DMS53 (cell line): ENCODE measurements at places on chromosomes 7 and 10.
A peak's percentile ranks its signal among the peaks of the same experiment; 100 is the strongest.

- no peak for DNase-seq
Observed at GRCh38 chr10:81248886-81249285, 626.1 kb upstream of the NRG3 start.

DNA sequence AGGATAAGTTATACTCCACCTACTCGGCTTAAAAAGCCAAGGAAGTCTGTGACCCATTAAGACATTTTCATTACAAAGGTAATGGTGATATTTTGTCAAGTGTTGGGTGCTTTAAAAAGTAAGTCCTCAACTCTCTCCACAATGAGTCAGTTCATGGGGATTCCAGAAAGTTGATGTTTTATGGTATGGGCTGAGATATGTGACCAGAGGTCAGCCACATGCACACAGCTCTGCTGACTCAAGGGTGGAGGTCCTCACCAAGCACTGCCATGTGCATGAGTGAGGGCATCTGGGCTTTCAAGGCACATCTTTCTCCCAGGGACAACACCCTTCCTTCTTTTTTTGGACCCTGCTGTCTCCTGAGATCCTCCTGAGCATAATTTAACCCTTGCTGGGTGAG is 292.9 kb downstream of the PTEN start:
- no peak for DNase-seq

- no peak for DNase-seq
Observed at GRCh38 chr7:32169228-32169627, 99.0 kb upstream of the PDE1C start.

DNA sequence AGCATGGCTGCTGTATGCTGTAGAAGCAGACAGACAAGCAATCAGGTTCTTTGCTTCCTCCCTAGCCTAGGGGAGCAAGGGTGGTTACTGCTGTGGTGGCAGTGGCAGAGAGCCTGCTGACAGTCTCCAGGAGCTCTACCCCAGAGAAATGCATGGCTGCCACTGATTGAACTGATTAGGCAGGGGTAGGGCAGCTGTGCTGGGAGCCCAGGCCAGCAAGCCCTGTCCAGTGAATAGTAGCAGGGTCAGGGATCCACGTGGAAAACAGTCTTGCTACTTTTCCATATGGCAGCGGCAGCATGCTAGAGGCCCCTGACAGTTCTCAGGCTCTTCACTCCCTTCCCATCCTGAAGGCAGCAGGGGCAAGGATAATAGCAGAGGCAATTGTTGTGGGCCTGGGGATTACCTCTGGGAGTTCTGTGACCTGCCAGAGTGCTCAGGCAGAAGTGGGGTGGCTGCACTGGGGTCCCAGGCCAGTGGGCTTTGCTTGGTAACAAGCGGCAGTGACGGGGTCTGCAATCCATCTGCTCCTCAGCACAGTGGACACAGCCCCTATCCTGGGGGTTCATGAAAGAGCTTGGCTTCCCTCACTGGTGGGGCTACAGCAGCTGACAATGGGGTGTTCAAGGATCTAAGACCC is 558.8 kb upstream of the GHITM start:
- no peak for DNase-seq

GRCh38 chr10:119663866-119664698 is 12.9 kb downstream of the BAG3 start:
- DNase-seq, result no peak

GRCh38 chr10:129766611-129767550 is 197.2 kb downstream of the EBF3 start:
- no peak for DNase-seq

GRCh38 chr7:3710531-3710930 is 409.5 kb downstream of the SDK1 start:
- no peak for DNase-seq

- no peak for DNase-seq
Observed at GRCh38 chr10:67770537-67770936, 67.5 kb downstream of the DNAJC12 start.

- DNase-seq, result no peak
Observed at GRCh38 chr7:55077561-55078410, 59.0 kb downstream of the EGFR start.

DNA sequence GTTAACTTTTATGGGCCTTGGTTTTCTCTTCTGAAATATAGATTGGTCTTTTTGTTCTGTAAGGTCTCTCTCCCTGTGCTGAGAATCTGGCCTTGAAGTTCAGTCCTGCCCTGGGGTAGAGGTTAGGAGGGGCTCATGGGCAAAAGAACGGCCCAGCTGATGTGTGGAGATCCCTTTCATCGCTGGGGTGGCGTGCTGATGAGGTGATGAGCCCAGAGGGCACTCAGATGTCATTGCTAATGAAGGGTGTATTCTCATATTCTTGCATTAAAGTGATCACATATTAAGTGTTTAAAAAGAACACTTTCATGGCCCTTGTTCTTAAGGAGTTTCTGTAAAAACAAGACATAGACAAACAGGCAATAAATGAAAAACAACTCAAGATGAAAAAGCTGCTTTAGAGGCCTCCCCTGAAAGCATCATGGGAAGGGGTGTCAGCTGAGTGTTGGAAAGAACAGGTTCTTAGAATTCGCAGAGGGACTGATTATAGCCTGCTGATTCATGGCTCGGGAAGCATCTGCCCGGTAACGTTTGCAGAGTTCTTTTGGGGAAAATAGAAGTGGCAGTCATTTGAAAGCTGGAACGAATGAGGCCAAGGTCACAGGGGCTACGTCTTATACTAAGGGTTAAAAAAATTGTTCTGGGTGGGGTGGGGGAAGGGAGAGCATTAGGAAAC is 72.5 kb upstream of the GPR158 start:
- no peak for DNase-seq

DNA sequence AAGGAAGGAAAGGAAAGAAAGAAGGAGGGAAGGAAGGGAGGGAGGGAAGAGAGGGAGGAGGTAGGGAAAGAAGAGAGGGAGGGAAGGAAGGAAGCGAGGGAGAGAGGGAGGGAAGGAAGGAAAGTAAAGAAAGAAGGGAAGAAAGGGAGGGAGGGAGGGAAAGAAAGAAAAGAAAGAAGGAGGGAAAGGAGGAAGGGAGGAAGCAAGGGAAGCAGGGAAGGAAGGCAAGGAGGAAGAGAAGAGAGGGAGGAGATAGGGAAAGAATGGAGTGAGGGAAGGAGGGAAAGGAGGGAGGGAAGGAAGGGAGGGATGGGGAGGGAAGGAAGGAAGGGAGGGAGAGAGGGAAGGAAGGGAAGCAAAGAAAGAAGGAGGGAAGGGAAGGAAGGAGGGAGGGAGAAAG is 65.8 kb downstream of the MAP3K8 start:
- no peak for DNase-seq

- DNase-seq, result no peak
Observed at GRCh38 chr7:87797395-87797794, 78.8 kb downstream of the SLC25A40 start.

DNA sequence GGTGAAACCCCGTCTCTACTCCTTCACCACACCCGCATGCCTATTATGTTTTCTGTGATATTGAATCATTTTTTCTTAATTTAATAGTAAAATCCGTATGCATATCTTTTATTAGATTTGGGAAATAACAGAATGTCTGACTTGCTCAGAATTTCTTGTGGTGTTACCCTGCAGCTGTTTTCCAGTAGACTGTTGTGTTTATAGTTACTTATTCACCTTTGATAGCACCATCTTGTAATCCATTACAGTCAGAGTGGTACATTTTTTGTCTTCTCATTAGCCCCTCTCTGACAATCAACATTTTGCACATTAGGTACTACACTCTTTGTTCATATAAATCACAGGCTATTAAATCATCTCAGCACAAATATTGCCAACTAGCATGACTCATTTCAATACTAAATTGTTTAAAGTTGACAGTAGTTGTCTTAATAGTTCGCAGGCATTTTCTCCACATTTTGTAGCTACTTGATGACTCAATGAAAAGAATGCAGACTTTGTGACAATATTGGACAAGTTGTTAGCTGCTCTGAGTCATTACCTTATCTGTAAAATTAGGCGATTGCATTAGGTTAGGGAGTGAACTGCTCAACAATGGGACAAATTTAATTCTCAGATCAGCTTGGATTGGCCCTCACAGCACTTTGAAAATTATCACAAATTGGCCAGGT is 17.8 kb upstream of the SLC16A12 start:
- DNase-seq, result no peak

DNA sequence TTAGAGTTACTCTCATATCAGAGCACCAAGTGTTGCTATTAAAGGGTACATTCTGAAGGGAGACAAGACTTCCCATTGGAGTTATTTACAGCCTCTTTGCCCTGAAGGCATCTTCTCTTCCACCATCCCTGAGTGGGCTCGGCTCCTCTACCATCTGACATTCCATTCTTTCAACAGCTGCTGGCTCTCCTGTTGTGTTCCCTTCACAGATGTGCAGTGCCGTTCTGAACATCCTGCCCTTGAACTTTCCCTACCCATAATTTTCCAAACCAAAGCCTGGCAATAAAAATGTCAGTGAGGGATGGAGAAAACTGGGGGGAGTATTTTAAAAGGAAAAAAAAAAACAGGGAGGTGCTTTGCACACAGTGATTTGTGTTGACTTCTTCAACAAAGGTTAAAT is 392.9 kb downstream of the KCNMA1 start:
- DNase-seq, result no peak

GRCh38 chr7:153832160-153832559 is 220.0 kb upstream of the DPP6 start:
- peak; percentile 14 for DNase-seq

DNA sequence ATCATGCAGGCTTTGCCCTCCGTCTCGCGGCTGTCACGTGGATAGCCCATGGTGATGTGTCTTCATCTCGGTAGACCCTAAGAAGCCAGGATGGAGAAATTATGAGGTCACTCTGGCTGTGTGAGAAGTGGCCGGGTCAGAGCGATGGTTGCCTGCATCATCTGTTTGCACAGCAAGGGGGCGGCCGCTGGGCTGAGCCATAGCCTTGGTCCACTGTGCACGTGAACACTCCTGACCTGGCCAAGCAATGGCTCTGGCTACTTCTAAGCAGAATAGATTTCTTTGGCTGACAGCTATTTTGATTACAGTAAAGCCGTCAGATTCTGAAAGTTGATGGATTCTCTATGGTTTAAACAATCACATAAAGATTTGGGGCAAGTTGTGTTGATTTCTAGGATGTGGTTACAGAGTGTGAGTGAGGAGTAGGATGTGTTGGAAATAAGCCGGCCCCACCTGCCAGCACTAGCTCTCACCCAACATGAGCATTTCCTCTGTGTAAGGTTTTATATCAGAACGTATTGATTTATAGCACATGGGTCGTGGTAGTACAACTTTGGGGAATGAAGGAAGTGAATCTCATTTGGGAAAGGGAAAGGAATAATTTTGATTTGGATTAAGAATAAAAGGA is 214.4 kb upstream of the GPR26 start:
- DNase-seq, result peak; percentile 41

DNA sequence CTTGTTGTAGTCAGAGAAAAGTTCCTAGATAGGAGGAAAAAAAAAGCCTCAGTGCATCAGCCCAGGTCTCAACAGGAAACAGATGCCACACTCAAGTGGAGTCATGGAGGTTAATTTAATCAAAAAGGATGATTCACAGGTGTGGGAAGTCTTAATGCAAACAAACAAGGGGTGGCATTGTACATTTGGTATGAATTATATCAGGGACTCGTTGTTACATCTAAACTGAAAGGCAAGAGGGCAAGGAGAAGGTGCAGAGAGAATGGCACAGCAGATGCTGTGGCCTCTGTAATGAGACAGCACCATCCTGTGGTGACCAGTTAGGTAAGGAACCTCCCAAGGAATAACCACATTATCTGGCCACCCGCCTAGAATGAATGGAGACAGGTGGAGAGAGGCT is 133.7 kb downstream of the PTPRZ1 start:
- DNase-seq, result peak; percentile 98

DNA sequence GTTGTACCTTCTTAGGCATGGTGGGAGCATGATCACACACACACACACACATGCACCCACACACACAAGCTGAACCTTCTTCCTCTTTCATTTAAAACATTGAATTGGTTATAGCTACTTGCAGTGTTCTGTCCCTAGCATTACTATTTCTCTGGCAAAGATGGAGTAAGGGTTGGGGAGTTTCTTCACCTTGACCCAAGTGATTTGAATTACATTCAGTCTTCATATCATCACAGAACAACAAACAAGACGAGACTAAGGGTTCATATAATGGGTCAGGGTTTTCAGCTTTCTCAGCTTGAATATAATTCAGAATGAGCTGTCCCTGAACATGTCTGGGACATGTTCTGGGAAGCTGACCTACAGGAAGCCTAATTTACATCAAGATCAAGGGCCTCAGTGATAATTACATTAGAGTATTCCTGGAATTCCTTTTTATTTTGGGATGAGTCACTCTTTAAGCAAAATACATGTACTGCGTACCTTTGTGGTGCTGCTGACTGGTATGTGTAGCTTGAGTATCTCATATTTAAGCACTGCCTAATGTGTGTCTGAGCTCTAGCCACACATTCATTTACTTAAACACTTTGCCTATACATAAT is 213.5 kb upstream of the TMEM229A start:
- DNase-seq, result no peak

- no peak for DNase-seq
Observed at GRCh38 chr10:15478429-15478828, 107.3 kb upstream of the FAM171A1 start.

GRCh38 chr7:92251181-92251580 is 5.4 kb downstream of the ANKIB1 start:
- DNase-seq, result no peak

DNA sequence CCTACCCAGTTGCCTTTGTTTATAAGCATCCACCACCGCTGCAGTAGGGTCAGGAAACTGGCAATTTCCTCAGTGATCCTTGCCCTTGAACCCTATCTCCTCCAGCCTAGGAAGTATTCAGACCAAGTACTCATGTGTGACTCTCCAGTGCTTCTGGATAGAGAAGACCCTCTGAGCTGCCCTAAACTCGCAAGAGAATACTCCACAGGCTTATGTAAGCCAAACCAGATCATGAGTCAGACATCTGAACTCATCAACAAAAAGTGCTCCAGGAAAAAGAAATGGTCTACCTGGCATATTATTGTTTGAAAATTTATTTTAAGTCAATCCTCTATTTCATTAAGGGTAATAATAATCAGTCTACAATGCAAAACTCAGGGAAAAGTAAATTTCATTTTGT is 101.3 kb downstream of the KAT6B start:
- DNase-seq, result no peak

DNA sequence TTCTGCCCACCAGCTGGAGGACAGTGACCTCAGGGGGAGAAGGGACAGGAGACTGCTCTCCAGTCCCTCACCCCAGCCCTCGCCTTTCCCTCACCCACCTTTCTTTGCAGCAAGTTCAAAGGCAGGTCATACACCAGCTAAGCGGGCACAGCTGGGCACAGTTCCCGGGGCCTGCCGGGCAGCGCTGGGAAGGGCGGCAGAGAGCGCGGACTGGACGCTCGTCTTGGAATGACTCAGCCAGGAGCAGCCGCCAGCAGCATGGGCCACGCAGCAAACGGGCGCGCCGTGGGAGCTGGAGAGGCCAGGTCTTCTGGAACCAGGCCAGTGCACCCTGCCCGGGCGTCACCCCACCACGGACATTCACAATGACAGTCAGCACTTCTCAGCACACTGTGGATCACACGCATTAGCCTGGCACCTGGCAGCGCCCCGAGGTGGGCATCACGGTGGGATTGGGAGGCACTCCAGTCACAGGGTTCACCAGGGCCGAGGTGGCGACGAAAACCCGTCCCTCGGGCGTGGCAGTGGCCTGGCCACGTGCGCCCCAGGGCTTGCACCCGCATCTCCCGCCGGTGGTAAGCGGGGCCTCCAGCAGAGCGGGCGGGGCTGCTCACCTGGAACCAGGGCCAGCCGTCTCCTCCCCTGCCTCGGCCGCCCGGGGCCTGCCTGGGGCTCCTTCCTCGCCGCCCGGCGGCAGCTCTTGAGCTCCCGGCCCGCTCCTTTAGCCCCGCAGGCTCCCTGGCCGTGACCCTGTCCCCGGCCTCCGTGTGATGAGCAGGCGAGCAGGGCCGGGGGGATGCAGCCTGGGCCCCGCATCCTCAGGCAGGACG is 29.0 kb upstream of the WDFY4 start:
- DNase-seq, result peak; percentile 87
